ENCODE measurements at places on chromosomes 1 and 21.

GRCh38 chr1:170356585-170356984 is 175.4 kb upstream of the GORAB start:
- no peak for DNase-seq

DNA sequence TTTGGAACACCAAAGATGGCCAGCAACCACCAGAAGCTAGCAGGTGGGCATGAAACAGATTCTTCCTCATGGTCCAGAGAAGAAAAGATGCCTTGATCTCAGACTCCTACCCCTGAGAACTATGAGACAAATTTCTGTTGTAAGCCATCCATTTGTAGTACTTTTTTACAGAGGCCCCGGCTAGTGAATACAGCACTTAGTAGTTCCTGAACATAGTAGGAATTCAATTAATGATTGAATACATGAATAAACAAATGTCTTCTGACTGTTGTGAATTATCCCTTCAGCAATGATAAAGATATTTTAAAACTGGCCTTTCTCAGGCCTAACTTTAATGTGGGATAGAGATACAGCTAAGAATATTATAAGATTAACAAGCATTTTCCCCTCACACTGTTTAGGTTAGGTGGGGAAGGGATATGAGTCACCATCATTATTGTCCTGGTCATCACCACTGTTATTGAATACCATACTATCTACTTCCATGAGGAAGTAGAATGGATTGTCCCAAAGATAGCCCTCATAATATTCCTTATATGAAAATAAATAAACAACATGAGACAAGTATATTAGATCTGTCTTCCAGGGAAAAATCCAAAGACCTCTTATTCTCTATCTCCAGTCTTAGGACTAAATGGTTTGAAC is 51.4 kb downstream of the ADCY10 start:
- DNase-seq, result no peak

DNA sequence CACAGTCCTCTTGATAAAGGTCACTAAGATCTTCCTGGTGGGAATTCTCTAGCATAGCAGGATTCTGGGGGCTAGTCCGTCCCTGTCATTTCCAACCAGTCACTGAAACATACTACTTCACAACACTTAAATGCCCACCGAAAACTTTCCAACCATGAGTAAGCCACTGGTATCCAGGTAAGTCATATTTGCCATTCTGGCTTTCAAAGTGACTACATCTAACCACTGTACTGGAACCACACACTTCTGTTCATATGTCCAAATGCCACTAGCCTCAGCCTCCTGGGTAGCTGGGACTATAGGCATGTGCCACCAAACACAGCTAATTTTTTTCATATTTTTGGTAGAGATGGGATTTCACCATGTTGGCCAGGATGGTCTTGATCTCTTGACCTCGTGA is 64.3 kb upstream of the VANGL1 start:
- no peak for DNase-seq

DNA sequence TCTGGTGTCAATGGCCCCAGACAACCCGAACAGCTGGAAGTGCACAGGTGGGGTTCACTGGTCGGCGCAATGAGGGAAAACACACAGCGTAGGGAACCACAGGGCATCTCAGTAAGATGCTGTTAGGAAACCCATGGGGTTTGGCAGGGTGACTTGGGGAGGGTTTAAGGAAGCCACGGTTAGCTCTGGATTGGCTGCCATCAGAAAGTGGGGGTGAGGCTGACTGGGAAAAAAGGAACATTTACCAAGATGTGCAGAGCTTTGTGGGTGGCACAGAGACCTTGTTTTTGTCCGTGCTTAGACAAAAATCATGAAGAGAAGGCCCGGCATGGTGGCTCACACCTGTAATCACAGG is 11.0 kb downstream of the ALDH4A1 start:
- no peak for DNase-seq

DNA sequence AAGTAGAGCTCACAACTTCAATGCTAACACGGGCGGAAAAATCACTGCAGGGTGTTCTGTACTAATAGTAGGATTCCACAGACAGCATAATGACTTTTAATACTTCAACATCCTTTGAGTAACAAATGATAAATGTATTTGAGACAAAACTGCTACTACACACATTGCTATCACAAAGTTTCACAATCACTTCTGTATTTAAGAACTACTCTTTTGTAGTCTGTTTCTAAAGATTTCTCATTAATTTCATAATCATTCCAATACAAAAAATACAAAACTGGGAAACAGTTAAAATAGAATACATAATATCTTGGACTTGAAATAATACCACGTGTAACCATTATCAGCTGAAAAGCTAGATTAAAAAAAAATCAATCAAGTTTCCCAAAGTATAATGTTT is 2.7 kb downstream of the HMGN1 start:
- no peak for DNase-seq

DNA sequence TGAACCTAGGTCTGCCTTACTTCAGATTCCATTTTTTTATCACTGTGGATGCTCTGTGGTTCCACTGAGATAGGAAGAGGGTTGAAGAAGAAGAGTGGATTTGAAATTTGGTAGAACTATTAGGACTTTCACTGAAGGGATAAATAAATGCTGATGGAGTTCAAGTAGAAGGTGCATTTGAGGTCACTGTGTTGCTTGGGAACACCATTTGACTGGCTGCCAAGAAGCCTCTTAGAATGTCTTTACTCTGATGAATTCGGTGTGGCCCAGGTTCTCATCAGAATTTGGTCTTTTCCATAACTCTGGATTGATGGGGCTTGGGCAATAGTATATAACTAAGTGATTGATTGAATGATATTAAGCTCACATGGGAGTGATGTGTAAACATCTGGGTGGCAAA is 11.9 kb downstream of the XPR1 start:
- DNase-seq, result no peak

DNA sequence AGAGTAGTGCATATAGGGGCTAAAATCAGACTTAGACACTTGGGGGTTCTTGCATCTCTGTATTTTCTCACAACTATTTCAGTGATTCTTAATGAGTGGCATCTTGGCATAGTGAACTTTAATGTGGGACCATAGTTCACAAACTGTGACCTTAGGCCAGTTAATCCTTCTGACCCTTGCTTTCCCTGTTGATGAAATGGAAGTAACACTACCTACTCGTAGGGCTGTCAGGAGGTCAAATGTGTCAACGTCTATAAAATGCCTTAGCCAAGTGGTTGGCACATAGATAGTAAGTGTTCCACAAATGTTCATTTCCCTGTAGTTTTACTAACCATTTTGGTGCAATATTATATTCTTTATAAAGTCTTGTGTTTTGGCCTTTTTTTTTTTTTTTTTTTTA is 49.4 kb downstream of the DYRK1A start:
- no peak for DNase-seq

- peak; percentile 72 for DNase-seq
Observed at GRCh38 chr1:26799479-26800142, 11.9 kb downstream of the PIGV start.

GRCh38 chr1:23169727-23170335 is 1.2 kb upstream of the LUZP1 start:
- DNase-seq, result peak; percentile 1

GRCh38 chr21:22965455-22966135 is 1967.4 kb downstream of the NCAM2 start:
- DNase-seq, result no peak

DNA sequence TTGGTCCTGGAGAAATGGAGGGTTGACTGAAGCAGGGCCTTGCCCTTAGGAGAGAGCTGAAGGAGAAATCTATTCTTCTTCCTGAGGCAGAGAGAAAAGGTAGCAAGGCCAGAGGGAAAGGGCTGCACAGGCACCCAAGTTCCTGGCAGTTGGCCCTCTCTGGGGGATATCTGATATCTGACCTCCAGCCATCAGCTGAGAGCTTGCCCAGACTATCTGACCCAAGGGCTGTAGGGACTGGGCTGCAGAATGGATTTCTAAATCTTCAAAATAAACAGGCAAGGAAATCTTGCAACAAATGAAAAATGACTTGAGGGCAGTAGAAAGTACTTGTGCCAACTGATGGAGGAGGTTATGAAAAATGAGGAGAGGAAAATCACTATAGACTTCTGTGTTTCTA is 498 bp upstream of the CLCA2 start:
- no peak for DNase-seq

- DNase-seq, result no peak
Observed at GRCh38 chr1:41682845-41683625, 198.6 kb upstream of the EDN2 start.

GRCh38 chr21:15207635-15208370 is 143.0 kb upstream of the NRIP1 start:
- no peak for DNase-seq

- no peak for DNase-seq
Observed at GRCh38 chr21:37877171-37877570, 39.1 kb downstream of the KCNJ6 start.

DNA sequence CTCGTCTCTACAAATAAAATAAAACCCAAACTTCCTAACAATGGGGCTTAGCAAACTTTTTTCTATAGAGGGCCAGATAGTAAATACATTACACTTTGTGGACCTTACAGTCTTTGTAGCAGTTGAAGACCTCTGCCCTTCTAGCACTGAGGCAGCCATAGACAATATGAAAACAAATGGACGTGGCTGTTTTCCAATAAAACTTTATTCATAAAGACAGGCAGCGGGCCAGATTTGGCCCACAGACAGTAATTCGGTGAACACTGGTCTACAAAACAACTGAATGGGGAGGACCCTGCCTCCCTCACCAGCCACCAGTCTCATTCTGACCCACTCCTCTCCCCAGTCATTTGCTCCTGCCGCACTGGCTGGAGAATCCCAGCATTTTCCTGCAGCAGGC is 162.3 kb downstream of the KAZN start:
- DNase-seq, result no peak

DNA sequence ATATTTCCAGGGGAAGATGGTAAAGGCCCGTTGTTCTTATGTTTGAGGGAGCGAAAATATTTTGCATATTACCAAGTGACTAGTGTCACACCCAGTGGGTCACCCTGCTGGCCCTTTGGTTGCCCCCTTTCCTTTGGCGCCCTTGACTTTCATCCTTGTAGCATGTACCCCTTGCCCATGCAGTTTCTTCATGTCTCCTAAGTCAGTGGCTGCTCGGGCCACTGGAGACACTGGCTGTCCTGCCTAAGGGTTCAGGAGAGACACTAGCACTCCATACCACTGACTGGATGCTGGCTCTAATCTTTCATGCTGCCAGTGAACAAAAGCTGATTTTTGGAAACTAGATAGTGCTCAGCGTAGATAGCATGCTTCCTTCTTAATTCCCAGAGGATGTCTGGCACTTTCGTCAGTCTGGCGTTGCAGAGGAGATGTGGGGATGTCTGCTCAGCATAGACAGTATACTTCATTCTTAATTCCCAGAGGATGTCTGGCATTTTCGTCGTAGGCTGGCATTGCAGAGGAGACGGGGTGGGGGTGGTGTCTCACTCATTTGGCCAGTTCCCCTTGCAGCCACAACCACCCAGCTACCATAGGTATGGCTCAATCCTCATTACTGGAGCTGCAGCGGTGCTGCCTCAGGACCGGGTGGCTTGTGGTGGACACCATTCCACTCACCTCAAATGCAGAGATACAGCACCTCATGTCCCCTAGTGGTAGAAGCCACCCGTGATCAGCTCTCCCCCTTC is 770.9 kb upstream of the TPTE start:
- no peak for DNase-seq

- DNase-seq, result no peak
Observed at GRCh38 chr1:170716835-170717429, 53.0 kb downstream of the PRRX1 start.

DNA sequence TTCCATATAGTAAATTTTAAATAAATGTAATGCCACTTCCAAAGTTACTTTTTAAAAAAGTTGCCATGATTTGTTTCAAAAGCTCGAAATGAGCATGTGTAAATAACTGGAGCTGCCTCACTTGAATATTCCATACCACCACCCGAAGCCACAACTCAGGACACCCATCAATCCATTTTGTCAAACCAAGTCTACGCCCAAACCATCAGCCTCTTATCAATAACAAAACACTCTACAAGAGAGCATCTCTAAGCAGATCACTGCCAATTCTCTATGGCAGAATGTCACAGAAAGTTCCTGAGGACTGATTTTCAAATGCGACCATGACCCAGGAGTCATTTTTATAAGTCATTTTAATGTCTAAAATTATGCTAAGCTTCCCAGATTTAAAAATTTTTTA is 4.5 kb downstream of the HNRNPR start:
- DNase-seq, result no peak

GRCh38 chr1:102099916-102100315 is 103.2 kb upstream of the OLFM3 start:
- DNase-seq, result no peak

GRCh38 chr1:164609089-164609488 is 50.1 kb downstream of the PBX1 start:
- DNase-seq, result no peak

DNA sequence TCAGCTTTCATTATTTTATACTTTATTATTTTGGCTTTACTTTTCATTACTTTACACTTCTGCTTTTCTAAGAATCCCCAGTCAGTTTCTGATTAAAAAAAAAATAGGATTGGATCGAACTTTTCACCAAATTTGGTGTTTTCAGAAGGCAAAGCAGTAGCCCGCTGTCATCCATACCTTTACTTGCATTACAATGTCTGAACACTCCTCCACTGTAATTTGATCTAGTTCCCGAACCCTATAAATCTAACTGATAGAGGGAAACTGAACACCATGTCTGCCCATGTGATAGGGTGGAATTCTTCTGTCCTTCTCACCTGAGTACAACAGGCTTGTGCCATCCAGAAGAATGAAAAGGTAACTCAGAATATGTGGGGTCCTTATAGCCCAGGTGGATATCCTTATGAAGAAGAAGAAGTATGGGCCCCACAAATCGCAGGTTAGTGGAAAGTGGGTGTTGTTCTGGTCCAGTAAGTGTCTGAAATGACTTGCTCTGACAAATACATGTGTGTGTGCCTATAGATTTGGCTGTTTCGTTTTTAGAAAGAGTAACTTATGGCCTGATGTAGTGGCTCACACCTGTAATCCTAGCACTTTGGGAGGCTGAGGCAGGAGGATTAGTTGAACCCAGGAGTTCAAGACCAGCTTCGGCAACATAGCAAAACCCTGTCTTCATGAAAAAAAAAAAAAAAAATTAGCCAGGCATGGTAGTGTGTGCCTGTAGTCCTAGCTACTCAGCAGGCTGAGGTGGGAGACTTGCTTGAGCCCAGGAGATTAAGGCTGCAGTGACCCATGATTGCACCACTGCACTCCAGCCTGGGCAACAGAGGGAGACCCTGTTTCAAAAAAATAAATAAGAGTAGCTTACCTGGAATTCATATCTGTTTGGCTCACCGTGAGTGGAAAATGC is 26.6 kb upstream of the CDC14A start:
- no peak for DNase-seq
